ENCODE measurements at places on chromosomes 5 and 9.

DNA sequence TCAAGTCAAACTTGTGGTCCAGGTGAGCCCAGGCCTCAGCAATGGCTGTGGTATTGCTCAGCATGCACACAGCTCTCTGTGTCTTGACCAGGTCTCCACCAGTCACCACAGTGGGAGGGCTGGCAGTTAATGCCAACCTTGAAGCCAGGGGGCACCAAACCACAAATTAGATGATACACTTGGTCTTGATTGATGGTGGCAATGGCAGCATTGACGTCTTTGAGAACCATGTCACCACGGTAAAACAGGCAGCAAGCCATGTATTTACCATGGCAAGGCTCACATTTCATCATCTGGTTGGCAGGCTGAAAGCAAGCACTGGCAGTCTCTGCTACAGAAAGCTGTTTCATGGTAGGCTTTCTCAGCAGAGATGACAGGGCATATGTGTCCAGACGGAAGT is 40.0 kb downstream of the NIM1K start:
- DNase-seq: no peak

DNA sequence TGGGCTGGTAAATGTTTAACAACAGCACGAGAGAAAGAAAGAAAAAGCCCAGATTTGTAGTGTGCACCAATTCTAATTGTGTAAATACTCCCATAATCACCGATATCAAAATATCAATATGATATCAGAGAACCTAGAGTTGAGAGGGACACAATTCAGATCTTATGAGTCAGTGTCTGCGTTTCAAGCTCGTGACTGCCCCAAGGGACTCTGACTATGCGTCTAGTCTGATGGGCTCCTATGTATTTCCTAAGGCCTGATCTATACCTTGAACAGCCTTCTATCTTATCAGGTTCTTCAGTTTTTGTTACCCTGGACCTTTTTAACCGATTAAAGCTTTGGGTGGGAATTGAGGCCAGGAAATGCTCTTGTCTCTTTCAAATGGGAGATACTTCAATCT is 243.0 kb upstream of the SLC24A2 start:
- DNase-seq: no peak

DNA sequence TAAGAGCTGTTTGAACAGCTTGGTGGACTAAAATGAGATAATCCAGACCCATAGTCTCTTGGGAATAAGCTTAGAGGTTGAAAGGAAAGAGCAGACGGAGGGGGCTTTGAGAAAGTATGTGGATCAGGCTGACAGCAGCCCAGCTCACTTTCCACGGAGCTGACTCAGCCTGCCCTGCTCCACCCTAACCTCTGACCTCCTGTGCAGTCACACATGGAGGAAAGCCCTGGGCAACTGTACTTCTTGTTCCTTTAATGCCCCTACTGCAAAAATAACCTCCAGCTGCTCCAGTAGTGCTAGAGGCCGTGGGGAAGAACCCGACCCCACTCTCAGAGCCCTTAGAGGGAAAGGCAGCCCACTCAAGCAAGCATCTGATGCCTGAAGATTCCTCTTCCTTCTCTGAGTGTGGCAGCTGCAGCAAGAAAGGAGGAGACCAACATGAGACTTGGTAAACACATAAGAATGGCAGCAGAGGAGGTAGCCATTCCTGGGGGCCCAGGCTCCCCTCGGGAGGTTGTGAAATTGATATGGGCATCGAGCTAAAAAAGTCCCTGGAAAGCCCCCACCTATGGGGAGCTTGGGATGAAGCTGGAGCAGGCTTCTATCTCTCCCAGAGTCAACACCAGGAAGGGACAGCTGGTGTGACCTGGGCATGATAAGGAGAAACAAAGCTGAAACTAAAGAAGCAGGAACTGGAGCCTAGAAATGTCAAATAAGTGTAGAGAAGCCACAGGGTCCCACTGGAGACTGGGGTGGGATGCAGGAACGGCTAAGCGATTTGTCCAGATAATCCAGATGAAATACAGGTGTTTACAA is 204.3 kb downstream of the PIK3R1 start:
- no peak for DNase-seq

- DNase-seq: no peak
Observed at GRCh38 chr5:122287101-122287500, 24.9 kb upstream of the SNCAIP start.

DNA sequence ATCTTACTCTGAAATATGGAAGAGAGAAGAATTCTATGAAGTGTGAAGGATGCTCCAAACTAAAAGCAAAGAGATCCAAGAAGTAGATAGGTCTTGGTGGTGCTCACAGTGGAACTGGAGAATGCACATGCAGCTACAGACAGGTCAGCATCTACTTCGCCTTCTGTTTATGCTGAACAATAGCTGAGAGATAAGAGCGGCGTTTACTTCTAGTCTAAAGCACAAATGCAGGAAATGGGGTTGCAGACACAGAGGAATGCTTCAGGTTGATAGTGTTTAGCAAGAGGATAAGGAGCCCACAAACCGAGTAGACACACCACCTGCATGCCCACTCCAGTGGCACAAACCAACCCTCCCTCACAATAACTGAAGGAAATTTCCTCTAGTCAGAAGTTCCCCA is 180.0 kb upstream of the RGMB start:
- no peak for DNase-seq

- DNase-seq: no peak
Observed at GRCh38 chr9:112408819-112409218, 28.9 kb downstream of the HSDL2 start.

- DNase-seq: no peak
Observed at GRCh38 chr9:95493402-95493801, 23.4 kb downstream of the PTCH1 start.

DNA sequence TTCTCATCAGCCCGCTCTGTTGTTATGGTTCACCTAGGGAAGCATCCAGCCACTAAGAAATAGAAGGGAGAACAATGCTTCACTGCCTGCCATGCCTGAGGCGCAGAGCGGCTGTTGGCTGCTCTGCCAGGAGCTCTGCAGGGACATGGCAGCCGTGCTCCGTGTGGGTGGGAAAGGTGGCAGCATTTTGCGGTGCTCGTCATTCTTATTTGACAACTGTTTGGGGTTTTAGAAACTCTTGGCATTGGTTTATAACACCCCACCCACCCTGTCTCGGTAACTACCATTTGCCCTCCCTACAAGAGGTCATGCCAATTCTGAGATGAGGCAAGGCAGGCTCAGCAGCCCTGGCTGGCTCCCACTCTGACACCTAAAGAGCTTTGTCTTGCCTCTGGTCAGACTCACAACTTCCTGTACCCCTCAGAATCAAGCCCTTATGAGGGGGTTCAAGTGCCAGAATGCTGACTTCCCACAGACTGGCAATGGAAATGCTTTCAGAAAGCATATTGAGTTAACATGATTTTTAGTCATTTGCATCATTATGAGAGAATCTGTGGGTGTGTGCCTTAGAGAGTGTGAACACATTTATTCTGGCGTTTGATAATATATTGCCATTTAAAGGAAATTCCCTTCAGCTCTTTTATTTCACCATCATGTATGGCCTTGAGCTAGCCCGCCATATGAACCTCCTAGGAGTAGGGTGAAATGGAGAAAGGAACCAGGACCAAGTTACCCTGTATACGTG is 288.0 kb upstream of the ANKRD55 start:
- DNase-seq: no peak

DNA sequence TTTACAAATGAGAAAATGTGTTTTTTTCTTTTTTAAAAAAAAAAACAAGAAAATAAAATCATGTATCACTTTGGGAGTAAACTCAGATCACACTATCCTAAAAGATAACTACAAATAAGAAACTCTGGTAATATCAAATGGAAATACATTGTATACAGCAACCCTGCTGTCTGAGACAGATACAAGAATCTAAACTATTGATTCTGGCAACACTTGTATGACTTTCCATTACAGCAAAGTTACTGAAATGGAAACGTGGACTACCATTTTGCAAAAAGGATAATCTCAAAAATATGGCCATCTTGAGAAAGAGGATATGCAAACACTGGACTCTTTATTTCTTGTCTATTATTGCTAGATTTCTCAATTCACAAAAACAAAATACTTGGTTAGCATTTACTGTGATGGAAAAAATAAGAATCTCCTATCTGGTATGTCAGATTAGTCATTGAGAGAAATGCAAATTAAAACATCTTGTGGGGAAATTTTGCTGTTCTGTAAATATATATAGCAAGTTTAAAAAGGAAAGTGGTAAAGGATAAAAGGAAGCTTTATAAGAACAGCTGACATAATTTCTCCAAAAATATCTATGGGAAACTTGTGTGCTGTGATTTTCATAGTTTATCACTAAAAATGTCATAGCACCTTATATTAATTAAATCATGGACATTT is 112.9 kb upstream of the FER start:
- DNase-seq: no peak

DNA sequence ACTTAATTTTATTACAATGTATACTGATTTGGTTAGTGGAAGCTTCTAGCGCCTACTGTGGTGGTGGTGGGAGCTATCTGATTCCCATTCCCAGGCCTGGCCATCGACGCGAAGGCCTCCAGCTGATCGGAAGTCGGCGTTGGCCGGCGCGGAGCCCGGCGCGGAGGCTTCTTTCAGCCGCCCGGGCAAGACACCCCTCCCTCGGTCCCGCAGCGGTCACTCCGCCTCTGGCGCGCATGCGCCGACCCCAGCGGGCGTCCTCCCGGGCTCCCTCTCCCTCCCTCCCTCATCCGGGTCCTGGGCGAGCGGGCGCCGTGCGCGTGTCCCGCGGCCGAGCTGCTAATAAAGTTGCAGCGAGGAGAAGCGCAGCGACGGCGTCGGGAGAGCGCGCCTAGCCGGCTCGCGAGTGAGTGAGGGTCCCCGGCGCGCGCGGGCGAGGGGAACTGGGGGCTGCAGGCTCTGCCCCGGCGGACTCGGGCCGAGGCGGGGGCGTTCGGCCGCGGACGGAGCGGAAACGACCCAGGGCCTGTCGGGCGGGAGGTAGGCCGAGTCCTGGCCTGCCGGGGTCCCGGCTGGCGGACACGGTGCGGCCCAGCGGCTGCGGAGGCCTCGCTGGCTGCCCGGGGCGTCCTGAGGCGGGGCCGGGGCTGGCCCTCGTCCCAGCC is at the start of gene SMAD5:
Gene SMAD5, plus strand, starts transcription at position 289 of the 665 bp plus-strand sequence. CDS start 20,916 bp downstream, outside the sequence.
- DNase-seq: peak; percentile 73

GRCh38 chr9:18666348-18666747 is 192.4 kb downstream of the ADAMTSL1 start:
- DNase-seq: no peak

- peak; percentile 44 for DNase-seq
Observed at GRCh38 chr9:107894572-107895261, 405.1 kb upstream of the KLF4 start.

- no peak for DNase-seq
Observed at GRCh38 chr5:35753500-35753899, 103.2 kb upstream of the IL7R start.

DNA sequence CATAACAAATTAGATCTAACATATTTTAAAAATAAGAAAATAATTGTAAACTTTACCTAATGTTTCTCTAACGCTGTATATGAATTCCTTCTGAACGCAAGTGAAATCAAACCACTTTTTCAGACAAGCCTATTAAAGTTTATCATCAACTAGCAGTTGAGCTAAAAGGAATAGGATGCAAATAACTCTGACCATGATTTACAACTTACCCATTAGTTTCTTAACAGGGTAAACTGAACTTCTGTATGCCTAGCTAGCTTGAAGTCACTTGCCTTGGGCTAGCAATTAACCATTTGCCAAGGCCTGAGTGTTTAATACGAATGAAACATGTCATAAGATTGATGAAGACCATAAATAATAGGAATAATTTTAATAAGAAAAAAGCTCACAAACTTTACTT is 762.7 kb upstream of the ARRDC3 start:
- no peak for DNase-seq

DNA sequence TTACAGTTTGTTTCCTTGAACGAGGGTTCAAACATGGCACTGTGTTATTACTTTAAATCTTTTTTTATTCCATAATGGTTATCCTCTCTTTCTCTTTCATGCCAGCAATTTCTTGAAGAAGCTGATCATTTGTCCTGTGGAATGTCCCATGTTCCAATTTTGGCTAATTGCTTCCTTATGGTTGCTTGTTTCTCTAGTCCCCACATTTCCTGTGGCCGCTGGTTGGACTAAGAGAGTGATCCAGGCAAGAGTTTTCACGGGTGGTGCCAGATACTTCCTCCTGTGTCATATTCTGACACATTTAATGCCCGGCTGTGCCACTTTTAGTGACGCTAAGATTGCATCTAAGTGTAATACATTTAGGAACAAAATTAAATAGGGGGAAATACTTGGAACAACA is 83.8 kb upstream of the FAM169A start:
- DNase-seq: no peak

DNA sequence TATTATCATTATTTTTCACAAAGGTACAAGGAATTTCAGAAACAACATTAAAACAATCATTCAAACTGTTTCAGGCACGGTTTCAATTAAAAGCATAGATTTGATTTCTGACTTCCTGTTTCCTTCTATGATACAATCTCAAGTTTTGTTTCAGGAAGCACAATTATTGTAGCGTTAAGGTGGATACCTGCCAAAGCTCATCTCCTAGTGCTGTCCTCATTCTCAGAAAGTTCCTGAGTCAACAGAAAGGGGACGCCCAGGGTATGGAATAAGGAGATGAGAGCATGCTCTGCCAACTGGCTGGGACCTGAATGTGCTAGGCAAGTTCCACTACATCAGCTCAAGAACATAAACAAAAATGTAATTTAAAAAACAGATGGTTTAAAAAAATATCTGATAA is 2.0 kb upstream of the TRIM14 start:
- no peak for DNase-seq

- peak; percentile 42 for DNase-seq
Observed at GRCh38 chr5:170159101-170159698, 53.5 kb downstream of the FOXI1 start.
